CD4-positive, alpha-beta T cell (primary cell): ENCODE measurements at places on chromosomes 5 and 9.

GRCh38 chr5:3226196-3226920 lies 369.3 kb upstream of the IRX1 start:
- DNase-seq: no peak

- DNase-seq: no peak
These were observed 189.4 kb downstream of the MED10 start for GRCh38 chr5:6188976-6189375.

GRCh38 chr5:157323107-157323706 lies 57.3 kb downstream of the CYFIP2 start:
- no peak for DNase-seq

DNA sequence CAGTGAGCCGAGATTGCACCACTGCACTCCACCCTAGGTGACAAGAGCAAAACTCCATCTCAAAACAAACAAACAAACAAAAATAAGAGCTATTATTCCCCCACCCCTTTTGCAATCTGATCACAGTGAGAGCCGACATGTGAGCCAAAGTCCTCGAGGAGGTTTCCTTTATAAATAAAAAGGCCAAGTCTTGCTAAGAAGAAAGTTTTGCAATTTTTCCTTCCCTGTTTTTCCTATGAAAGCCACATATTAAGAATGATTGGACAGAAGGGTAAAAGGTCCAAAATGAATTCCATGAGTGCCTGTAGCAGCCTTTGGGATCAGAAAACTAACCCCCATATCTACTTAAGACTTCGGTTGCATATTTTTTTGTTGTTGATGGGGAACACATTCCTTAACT lies 179.7 kb downstream of the TSSK1B start:
- DNase-seq: no peak

- DNase-seq: no peak
These were observed 29.0 kb upstream of the SMU1 start for GRCh38 chr9:33105504-33105903.

GRCh38 chr5:149831492-149831891 lies 101.4 kb downstream of the PPARGC1B start:
- DNase-seq: no peak

GRCh38 chr5:180059326-180059725 lies 12.2 kb downstream of the RNF130 start:
- no peak for DNase-seq

DNA sequence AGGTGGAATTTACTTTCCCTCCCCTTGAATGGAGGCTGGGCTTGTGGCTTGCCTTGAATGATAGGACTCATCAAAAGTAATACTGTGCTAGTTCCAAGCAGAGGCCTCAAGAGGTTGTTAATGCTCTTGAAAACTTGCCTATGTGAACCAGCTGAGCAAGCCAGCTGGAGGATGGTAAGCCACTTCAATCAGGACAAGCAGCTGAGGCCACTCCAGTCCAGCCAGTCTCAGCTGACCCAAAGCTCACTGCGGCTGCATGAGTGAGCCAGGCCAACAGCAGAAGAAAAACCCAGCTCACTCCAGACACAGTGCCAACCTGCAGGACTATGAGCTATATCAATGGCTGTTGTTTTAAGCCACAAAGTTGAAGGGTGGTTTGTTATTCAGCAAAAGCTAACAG lies 182.8 kb downstream of the MCTP1 start:
- DNase-seq: no peak

DNA sequence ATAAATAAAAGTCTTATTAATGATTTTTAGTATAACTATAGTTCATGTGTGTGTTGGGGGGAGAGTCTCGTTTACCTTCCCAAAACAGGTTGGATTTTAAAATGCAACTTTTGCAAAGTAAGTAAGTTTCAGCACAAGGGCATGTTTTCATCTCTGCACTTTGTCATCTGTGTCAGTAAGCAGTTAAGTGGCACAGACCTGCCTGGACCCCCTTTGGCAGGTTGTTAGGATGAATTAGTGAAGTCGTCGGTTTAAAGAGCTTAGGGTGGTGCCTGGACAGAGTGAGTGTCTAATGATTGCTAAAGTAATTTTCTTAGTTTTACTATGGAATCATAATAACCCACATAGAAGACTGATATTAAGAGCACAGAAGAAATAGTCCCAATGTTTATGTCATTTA lies 74.9 kb downstream of the TRIO start:
- no peak for DNase-seq

DNA sequence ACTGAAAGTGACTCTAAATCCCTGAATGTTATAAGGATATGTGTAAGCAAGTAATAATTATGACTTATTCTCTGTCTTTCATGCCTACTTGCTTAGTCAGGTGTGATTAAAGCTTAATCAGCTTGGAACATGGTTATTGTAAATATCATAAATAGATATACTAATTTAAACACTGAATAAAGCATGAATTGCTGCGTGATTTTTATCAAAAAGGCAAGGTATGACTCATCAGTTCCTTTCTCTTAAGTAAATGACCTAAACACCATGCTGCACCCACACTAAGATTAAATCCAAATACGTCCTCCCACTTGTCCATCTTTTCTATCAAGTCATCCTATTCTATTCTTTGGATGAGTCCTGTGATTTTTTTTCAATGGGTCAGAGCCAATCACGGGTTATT lies 124.6 kb upstream of the MTAP start:
- no peak for DNase-seq

DNA sequence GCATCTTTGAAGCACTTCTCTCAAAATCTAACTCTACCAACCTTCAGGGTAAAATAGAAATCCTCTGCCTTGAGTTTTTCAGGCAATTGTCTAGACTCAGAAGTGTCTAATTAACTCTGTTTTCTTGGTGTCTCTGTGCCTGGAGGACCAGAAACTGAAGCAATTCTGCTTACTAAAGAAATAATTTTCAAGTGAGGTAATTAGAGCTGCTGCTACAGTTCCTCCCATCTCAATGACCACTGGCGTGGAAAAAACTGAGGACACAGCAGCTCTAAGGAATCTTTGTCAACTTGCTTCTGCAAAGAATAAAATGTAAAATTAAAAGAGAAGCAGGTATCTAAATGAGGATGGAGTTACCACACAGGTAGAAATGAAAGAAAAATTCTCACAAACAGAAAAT lies 785.0 kb downstream of the PRELID2 start:
- DNase-seq: no peak

GRCh38 chr5:50702615-50703366 lies 36.4 kb downstream of the PARP8 start:
- no peak for DNase-seq

- no peak for DNase-seq
These were observed 21.5 kb upstream of the SLC6A3 start for GRCh38 chr5:1466631-1467265.

DNA sequence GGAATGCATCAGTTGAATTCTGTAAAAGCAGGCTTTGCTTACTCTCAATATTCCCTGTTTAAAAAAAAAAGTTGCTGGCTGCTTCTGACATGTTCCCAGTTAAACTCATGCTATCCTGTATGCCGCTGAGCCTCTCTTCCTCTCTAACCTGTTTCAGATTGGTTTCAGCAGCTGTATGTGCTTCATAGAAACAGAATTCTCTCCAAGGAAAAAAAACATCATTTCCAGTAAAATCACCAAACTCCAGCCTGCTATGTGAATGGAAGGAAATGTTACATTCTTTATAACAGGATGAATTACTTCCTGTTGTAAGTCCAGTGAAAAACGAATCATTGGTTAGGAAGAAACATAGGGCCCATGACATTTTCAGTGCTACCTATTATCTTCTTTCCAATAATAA lies 25.7 kb upstream of the KCNV2 start:
- no peak for DNase-seq

- no peak for DNase-seq
These were observed 583 bp upstream of the AQP3 start for GRCh38 chr9:33447799-33448553.

DNA sequence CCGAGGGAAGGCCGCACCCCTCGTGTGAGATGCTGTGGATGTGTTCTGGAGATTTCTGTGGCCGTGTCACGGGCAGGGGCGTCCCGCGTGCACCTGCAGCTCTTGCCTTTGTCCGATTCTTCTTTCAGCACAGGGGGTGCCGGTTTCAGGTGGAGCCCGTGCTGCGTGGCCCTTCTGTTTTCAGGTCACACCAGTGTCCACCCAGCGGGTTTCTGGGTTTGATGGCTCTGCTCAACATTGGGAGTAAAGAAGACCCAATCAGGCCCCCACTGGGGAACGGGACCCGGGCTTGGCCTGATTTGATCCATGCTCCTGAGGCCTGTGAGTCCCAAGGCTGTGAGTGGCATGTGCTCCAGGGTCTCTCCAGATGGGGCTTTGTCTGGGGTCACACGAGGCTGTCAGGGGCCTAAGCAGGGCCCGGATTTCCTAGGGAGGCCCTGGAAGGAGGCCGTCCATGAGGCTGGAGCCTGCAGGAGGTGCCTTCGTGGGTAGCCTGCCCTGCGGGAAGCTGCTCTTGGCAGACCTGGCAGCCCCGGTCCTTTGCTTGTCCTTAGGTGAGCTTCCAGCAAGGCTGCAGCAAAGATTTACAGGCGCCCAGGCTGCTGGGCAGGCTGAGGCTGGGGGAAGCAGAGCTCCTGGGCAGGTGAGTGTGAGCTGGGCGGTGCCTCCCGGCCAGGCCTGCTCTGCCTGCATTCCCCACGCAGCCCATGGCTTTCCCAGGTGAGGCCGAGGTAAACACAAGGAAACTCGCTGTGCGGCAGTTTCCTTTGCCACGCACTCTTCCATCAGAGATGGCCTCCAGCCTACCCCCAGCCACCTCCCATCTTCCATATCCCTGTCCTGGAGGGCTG lies 12.8 kb downstream of the MRPL36 start:
- no peak for DNase-seq

DNA sequence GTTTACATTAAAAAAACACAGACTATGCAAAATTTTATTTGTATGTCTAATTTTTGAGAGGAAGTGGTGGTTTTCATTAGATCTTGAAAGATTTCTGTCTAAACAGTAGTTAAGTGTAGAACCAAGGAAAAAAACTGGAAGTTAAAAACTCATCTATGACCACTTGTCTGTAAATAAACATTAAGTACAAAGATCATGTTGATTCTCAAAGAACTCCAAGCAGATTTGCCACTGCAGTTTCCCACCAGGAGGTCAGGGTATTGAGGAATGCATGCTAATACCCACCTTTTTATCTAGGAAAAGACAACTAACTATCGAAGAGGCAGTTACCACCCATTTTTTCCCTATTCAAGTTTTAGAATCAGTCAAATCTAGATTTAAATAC lies 1.9 kb downstream of the STOM start:
- DNase-seq: no peak

GRCh38 chr9:128882677-128883603 lies 1.0 kb downstream of the LRRC8A start:
- DNase-seq: no peak

DNA sequence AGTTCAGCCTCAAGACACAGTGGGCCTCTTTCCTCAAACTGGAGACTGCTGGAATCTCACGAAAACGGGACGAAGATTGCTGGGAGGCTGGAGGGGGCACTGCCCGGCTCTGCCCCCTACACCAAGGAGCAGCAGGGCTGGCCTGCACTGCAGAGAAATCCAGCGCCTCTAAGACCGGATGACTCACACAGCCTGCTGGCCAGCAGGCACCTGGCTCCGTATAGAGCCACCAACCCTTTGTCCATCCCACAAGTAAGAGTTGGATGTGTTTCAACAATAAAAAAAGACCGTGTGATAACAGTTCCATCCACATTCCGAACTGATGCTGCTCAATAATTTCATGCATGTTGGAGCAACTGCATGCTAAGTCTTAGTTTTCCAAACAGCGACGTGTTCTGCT lies 11.5 kb downstream of the CCDC127 start:
- no peak for DNase-seq

GRCh38 chr9:100472788-100473275 lies at the start of gene TMEFF1:
Gene TMEFF1 (plus strand): TSS chr9:100473149. CDS start chr9:100473545, 396 bp downstream.
- DNase-seq: peak; percentile 48

DNA sequence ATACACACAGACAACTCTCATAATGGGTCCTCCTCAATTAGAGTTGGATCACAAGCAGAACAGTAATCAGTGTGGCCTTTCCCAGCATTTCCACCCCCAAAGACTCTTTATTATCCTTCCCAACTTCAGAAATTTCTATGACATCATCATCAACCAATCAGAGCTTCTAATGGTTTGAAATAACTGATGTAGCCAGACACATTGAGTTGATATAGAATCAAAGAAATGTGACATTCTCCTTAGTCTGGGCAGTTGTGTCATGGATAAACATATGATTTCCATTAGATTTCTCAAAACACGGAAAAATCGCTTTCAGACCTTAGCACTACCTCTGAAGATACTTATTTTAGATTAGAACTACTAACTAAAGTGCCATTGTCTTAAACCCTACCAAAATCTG lies 75.7 kb upstream of the NFIB start:
- no peak for DNase-seq

DNA sequence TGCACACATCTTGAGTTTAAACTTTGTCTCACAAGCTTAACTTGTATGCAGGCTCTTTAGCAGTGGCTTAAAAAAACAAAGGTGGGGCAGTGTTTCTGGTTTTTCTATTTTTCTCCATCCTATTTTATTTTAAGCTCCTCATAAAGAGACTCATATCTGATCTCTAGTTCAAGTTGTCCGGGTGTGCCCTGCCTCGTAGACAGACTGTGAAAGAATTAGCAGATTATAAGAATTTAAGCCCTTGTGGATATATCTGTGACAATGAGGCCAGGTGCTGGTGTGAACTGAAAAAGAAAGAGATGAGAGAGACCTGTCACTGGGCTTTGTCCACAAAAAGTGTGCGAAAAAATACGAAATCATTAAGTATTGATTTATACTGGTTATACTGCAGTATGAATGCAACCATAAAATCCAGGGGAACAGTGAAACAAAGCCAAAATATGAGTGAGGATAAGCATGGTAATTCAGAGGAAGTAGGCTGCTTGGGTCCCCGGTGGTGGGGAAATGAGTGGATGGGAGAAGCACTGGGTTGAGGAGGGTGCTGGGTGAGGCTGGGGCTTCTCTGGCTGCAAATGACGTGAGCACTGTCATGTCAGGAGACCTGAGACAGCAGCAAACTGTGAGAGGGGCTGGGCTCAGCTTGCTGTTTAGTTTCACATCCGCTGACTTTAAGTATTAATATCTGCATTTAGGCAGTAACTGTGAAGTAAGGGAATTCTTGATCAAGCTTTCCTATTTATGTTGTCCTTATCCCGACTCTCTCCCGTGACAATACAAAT lies 179.7 kb upstream of the ANKRD55 start:
- DNase-seq: no peak

GRCh38 chr9:98992107-98992884 lies 48.6 kb downstream of the COL15A1 start:
- DNase-seq: no peak

DNA sequence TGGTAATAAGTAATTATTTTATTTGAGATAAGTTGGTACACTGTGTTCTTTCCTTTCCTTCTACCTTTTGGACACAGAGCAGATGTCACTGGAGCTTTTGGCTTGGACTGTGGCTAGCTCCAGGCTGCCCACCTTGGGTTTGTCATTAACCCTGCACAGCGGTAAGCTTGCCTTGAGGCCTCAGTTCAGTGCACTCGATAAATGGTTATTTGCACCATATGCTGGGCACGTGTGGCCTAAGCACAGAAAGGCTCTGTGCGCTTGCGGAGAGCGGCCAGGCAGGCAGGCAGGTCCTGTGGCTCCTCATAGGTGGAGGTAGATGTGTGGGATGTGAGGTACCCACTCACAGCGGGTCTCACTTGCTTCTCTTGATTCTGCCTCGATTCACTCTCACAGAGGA lies 30.0 kb upstream of the TENT4A start:
- no peak for DNase-seq

GRCh38 chr5:125506124-125506523 lies 759.7 kb upstream of the ZNF608 start:
- DNase-seq: no peak
